ENCODE measurements at places on chromosomes 6 and 20.

DNA sequence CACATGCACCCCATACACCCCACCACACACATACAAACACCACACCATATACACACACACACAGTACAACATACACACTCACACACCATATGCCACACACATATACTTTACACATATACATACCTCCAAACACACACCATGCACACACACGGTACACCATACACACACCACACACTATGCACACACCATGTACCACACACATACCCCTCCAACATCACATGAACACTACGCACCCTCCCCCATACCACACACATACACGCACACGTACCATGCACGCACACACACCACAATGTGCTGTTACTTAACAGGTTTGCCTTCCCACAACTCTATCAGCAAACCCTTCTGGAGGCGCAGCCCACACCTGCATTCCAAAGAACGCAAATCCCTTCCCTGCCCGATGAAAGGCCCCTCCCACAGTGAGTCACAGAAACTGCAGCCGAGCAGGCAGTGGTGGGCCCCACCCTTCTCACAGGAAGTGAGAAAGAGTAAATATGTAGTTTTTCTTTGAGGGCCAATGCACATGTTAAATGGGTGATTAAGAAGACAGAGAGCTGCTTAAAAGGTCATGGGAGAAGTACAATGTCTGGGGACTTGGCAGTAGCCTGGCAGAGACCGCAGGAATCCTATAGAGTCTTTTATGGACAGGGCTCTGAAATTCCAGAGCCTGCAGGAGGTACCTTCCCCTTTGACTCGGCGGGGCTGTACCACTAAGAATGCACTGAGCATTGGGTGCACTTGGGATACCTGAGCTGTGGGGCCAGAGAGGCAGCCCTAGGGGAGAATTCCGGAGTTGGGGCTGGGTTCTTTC, 34.1 kb upstream of the EZR start:
- no peak for DNase-seq

- no peak for DNase-seq
Measured at GRCh38 chr6:151876122-151876521, 68.6 kb downstream of the ESR1 start.

- no peak for DNase-seq
Measured at GRCh38 chr6:47447722-47448121, 29.9 kb upstream of the CD2AP start.

GRCh38 chr6:124131259-124131658, 327.6 kb downstream of the NKAIN2 start:
- DNase-seq, result no peak

DNA sequence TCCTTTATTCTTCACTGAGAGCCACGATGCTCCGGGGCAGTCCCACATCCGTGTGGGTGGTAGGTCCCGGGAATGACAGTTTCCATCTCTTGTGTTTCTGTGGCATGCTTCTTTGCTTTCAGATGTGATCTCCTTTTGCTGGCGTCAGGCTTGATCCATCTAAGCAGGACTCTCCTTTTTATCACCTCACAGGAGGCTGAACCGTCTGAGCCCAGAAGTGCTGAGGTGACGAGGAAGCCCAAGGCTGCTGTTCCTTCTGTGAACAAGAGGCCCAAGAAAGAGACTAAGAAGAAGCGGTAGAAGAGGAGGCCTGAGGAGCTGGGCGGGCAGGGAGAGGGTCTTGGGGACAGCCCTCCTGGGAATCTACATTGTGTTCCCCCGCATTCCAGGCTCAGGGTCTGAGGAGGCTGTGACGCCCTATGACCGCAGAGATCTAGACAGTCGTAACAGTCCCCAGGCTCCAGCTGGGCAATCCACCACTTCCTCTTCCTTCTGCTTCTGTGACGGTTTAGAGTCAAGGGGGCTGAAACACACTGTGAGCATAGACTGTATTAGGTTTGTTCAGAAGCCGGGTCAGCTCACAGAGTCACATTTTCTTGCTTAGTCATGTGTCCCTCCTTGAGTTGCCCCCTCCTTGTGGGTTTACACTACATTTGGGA, 26.8 kb downstream of the MANBAL start:
- no peak for DNase-seq

DNA sequence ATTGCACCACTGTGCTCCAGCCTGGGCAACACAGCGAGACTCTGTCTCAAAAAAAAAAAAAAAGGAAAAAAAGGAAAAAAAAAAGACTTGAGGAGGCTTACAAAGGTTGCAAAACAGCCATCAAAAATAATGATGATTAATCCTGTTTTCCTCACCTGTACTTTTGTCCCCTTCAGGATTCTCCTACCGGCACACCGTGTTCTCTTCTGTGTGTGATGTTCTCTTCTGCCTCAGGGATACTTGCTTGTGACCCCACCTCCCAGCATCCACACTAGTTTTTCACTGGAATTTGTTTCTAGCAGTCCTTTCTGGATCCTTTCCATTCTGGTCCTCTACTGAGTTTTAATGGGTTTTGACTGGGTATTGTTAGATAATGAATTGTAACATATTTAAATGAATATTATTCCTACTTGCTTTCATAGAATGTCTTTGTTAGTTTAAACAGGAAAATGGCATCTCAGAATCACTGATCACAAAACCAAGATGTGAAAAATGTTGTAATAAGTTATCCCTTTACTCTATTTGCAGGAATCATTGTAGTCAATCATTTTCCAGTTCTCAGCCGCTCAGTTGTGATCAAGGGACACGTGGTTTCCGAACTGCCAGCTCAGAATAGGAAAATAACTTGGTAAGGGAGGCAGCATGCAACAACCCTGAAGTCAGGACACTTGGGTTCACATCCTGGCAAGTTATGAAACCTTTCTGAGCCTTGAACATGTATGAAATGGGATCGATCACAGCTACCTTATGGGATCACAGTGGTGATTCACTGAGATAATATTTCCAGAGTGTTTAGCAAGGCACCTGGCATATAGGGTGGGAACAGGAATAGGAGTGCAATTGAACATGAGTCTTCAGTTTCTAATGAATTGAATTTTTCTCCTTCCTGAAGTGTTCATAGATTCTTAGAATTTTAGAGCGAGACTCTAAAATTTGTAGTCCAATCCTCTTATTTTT, 8.5 kb downstream of the C6orf89 start:
- DNase-seq, result no peak

- no peak for DNase-seq
Measured at GRCh38 chr6:140845701-140846100, 1287.0 kb upstream of the GJE1 start.

DNA sequence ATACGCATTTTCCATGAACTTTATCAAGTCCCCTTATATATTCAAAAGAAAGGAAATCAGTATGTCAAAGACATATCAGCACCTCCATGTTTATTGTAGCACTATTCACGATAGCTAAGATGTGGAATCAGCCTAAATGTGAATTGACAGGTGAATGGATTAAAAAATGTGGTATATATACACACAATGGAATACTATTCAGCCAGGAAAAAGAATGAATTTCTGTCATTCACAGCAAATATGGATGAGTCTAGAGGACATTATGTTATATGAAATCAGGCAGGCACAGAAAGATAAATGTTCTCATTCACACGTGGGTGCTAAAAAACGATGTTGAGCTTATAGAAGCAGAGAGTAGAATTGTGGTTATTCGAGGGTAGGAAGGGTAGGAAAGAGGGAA, 5.3 kb downstream of the FIG4 start:
- no peak for DNase-seq

GRCh38 chr6:144888621-144889020, 603.5 kb downstream of the UTRN start:
- DNase-seq, result no peak

DNA sequence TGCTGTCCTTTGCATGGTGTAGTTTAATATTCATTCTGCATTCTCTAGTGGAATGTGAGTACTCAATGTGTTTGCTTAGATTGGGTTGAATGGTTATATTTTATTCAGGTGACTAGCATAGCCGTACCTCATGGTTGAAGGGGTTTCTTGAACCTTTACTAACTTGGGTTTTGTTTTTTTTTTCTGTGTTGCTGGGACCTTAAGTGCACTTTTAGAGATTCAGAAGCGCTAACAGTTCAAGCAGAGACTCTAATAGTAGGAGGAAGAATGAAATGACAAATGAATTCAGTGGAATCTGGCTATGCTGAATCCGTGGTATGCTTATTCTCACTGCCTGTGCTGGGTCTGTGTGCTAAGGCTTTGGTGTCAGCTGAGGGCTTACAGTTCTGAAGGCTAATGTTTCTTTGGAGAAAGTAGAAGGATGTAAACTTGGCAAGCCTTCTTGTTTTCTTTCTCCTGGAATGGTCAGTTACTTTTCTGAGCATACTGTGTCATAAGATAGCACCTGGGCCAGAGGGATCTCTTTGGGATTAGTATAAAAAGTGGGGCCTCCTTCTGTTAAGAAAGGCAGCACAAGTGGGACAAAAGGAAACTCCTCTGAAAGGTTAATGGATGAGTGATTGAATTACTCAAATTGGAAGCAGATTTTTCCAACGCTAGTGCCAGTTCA, 28.7 kb downstream of the RNF144B start:
- no peak for DNase-seq

GRCh38 chr6:104256646-104257045, 603.1 kb downstream of the HACE1 start:
- DNase-seq, result no peak

GRCh38 chr20:38969708-38970107, 7.6 kb downstream of the DHX35 start:
- DNase-seq, result no peak

DNA sequence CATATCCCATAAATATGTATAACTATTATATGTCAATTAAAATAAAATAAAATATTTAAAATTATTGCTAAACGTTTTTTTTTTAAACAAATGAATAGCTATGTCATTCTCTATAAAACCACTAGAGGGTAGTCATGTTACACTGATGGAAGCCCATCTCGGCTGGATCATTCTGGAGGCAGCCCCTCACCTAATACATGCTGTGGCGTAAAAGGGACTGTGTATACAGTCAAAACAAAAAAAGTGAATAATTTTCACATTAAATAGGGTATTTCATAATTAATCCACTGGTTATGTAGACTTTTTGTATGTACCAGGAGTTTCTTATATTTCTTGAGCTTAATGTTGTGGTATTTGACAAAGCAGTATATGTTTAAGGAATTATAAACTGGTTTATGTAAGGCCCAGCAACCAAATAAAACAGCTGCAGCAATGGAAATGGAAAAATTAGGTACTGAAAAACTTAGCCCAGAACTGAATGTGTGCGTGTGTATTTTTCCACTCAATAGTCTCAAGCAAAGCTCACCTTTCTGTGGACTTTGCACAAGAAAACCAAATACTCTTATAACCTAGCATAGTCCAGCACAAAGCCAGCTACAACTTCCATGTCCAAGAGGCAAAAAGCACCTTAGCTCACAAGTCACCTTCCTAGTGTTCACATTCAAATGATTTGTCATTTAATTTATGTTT, 81.7 kb downstream of the COL9A1 start:
- no peak for DNase-seq

DNA sequence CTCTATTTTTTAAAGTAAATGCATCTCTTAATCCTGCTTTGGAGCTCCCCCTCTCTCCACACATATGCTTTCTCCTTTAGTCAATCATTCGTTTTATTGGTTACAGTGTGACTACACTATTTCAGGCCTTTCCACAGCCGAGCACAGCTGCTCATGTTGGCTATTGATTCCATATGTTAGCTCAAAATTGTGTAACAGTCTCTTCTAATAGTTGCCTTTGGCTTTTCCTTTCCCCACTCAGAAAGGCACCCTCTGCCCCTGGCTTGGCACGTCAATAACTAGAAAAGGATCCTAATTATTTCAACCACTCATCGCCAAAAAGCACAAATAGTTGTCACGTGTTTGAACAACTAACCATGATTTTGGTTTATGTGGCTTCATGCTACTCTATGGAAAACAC, 410.3 kb upstream of the SLC35B3 start:
- DNase-seq, result no peak

- no peak for DNase-seq
Measured at GRCh38 chr20:25292176-25292891, 44.4 kb downstream of the PYGB start.

DNA sequence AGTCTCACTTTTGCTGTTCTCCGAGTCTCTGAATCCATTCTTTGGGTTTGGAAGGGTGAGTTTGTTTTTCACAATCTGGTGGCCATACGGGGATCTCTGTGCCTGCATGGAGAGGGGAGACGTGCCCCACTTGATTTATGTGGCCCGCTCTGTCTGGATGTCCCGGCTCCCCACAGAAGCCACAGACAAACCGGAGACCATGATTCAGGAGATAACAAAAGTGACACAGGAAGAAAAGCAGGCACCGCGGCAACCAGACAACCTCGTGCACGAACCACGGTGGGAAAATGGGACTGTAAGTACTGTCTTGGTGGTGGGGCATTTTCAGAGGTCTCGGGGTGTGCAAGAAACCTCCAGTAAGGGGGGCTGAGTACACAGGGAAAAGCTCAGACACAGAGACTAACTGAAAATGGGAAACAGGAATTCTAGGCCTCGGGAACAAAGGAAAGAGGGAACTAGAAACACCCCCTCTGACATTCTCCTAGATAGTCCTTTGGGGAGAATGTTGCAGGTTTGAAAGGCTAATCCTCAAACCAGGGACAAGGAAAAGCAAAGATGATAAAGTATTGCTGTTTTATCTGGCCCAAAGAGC, 22.1 kb upstream of the ZNF318 start:
- DNase-seq, result no peak
